CD4-positive, alpha-beta T cell (primary cell): ENCODE measurements at places on chromosomes 6 and 20. TPM values are rescaled to one million over a fixed set of nuclear protein-coding genes. Genes with fewer than 3 reads are reported as not detected.

The AGER gene
- 23.5 TPM for total RNA-seq

The RNF8 gene
- total RNA-seq = 5.9 TPM

DNA sequence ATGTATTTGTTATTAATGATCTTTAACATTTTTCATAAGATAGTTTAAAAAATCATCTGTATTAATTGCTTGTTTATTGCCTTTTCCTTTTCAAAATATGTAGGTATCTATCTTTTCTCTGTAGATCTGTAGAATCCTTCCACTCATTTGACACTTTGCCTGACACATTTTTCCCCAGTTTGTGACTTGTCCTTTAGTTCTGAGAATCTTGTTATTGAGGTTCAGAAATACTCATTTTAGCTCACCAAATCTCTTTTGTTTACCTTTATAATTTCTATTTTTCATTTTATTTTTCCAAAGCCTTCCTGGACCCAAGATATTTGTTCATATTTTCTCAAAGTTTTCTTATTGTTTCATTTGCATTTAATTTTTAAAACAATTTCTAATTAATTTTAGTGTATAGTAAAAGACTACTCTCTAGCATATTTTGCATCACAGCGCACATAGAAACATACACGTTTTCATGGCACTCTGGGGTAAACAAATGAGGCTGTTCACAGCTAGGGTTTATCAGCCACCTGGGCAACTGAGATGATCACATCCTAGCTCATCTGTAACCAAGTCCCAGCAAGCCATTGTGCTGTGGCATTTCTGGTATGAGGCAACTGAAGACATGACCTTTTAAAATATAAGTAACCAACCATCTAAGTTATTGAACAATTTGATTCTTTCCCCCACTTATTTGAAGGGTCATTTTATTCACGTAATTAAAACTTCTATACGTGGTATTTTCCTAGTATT, 275.7 kb downstream of the ADGB start:
- H3K36me3 ChIP-seq = no peaks in the 10 kb centered on the region
- H3K27me3 ChIP-seq = no peaks in the 10 kb centered on the region
- no peaks in the 10 kb centered on the region for H3K4me1 ChIP-seq
- H3K27ac ChIP-seq = no peak overlapping the region
- no peak for DNase-seq

DNA sequence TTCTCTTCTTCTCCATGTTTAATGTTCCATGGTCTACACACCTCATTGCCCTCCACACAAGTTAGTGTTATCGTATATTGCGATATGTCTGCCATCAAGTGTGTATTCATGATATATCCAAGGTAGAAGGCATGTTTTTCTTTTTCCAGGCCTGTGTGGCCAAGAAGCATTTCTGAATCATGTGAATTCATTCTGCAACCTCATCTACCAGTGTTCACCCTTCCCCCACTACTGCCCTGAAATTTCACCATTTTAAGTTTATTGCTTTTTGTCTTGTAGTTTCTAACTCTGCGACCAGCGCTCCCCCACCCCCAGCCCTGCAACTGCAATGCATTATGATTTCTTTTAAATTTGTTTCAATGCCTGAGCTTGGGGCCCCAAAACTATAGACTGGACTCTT, 618.0 kb upstream of the FLRT3 start:
- H3K4me1 ChIP-seq = no peaks in the 10 kb centered on the region
- H3K36me3 ChIP-seq = no peaks in the 10 kb centered on the region
- H3K27me3 ChIP-seq = no peaks in the 10 kb centered on the region
- no peak overlapping the region for H3K4me3 ChIP-seq

DNA sequence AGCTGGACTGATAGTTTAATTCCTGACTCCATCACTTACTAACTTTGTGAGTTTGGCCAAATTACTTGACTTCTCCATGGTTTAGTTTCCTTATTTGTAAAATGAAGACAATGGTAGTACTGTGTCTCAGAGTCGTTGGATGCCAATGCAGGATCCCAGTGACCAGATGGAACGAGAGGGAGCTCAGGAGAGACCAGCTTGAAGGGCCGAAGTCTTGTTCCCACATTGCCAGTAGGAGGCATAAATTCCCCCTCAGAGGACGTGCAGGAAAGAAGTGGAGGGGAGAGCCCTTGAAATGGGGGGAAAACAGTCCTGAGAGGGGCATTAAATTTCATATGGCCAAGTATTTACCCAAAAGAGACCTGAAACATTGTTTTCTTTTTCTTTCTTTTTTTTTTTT, 2.1 kb upstream of the MUC22 start:
- H3K36me3 ChIP-seq = no peaks in the 10 kb centered on the region
- no peak overlapping the region for H3K4me3 ChIP-seq
- peaks cover 5% of the 10 kb centered on the region for H3K27me3 ChIP-seq
- H3K27ac ChIP-seq = no peak overlapping the region

DNA sequence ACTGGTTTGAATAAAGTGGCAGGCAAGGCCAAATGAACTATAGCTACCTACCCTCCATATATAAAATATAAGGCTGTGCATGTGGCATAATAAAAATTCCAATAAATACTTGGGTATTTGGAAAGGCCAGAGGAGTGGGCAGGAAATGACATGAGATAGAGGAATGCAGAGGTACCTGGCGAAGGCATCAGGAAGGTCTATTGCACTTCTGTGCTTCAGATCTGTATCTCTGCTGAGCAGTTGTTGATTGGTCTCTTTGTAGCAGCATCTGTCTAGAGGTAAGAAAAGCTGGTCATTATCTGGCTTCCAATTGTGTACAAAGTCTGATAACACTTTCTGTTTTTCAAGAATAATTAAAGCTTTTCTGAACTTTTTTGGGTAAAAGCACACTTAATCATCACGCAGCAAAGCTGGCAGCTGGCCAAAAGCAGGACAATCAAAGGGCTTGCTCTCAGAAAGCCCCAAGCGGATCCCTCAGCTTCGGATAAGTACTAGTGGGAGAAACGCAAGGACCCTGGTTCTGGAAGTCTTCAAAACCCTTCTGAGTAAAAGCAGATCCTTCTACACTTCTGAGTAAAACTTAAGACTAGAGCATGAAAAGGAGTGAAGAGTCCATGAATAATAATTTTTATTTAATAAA, 120.1 kb upstream of the TCF21 start:
- H3K36me3 ChIP-seq = no peaks in the 10 kb centered on the region
- no peak for DNase-seq
- no peaks in the 10 kb centered on the region for H3K27me3 ChIP-seq
- no peak overlapping the region for H3K27ac ChIP-seq
- H3K4me1 ChIP-seq = no peaks in the 10 kb centered on the region
